ENCODE measurements at places on chromosomes 5 and 9.

- no peak for DNase-seq
Measured at GRCh38 chr9:13228431-13228830, 51.1 kb downstream of the MPDZ start.

- no peak for DNase-seq
Measured at GRCh38 chr5:139759219-139759721, 36.3 kb upstream of the PSD2 start.

- no peak for DNase-seq
Measured at GRCh38 chr5:143433670-143434069, 30.2 kb upstream of the NR3C1 start.

GRCh38 chr5:147406636-147407035 lies 103.2 kb downstream of the DPYSL3 start:
- no peak for DNase-seq

DNA sequence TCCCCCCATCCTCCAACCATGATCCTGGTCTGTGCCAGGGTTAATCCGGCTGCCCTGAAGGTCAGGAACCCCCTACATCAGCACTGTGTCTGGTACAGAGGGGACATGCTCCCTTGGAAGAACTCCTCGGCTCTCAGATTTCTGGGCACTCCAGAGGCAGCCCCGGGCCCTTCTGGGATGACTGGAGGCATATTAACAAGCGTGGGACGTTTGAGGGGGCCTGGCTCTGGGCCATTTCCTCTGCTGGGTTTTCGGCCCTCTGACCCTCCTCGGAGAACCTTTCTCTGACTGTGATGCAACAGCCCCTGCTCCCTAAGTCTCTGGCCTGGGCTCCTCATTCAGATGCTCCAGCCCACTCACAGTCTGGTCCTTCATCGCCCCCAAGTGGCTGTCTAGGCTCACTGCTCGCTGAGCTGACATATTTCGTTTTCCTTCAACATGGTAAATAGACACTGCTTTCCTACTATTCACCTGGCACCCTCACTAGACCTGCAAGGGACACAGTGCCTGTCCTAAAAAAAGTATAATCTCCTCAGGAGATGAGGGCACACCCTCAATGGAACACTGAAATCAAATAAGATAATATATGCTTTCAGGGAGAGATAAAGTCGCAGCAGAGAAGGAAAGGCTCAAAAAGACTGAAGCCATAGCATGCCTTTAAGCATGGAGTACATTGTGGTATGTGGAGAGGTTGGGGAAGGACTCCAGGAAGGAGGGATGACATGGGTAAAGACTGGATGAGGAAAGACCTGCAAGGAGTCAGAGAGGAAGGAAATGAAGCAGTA lies 404.7 kb upstream of the TRPC7 start:
- peak; percentile 7 for DNase-seq

DNA sequence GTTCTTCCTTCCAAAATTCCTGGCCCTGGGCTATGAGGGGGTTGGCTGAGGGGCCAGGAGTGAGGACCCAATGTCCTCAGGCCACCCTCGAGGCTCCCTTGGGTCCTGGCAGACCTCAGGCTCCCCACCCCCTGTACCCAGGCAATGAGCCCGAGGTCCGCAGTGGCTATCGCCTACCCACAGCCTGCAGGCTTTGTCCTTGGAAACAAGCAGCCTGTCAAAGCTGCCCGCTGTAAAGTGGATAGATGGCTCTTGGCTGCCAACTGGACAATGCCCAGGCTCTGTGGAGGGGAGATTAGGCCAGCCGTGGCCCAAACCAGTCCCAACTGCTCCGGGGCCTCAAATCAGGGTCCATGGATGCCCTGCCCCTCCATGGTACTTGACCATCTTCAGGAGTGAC lies 2.2 kb upstream of the ADGRD2 start:
- no peak for DNase-seq

DNA sequence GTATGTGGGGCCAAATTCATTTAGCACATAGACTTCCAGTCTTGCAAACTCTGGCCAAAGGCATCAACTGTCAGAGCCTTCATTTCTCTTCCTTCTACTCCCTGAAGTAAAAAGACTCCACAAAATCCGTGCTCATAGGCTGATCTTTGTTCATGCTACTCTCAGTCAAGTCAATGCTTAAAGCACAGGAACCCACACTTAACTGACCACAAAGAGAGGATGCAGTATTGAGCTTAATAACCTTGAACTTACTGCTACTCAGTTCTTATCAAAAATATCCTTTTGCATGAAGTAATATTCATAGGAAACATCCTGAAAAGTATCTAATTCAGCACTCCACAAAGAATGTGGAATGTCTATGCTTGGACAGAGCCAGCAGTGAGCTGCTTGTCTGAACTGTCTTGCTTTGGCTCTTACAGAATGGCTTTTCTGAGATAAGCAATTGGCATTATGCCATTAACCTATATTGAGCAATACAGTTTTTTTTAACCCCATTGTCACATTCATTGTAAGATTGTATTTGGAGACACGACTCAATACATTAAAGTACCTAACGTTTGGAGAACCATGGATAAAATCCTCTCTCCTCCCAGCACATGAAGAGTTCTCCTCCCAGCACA lies 21.7 kb downstream of the LPAR1 start:
- DNase-seq, result no peak

GRCh38 chr5:95605786-95606185 lies 14.1 kb upstream of the GPR150 start:
- DNase-seq, result no peak

DNA sequence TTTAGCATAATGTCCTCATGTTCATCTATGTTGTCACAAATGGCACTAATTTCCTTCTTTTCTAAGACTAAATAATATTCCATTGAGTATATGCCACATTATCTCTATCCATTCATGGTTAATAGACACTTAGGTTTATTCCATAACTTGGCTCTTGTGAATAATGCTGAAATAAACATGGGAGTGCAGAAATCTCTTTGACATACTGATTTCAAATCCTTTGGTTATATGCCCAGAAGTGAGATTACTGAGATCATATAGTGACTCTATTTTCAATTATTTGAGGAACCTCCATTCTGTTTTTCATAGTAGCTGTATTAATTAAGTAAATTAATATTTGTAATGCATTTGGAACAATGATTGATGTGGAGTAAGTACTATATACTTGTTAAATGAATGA lies 13.0 kb downstream of the SMIM3 start:
- DNase-seq, result no peak

GRCh38 chr5:95862671-95863382 lies 40.3 kb upstream of the GLRX start:
- no peak for DNase-seq

GRCh38 chr9:133341369-133342068 lies 5.5 kb upstream of the SURF6 start:
- no peak for DNase-seq

GRCh38 chr5:169563369-169563768 lies 20.2 kb upstream of the SPDL1 start:
- DNase-seq, result no peak

DNA sequence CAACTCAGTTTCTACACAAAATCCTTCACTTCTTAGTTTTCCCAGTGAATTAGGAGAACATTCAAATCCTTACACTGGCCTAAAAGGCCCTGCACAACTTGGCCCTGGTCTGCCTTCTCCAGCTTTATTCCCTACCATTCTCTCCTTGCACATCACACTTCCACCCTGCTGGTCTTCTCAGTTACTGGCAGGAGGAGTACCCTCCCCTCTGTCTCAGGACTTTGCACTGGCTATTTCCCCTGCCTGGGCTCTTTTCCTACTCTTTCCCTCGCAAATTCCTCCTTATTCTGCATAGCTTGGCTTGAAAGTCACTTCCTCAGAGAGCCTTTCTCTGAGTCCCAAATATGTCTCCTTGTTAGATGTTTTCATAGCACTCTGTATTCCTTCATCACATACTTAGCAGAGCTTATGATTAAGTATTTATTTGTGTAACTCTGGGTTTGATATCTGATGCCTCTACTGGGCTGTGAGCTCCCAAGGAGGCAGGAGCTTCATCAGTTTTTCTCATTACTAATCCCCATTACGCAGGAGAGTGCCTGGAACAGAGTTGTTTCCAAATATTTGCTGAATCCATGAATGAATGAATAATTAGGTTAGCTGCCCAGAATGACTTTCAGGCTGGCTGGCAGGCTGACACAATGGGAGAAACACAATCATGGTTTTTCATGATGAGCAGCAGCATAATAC lies 159.8 kb upstream of the KLF9 start:
- DNase-seq, result no peak

DNA sequence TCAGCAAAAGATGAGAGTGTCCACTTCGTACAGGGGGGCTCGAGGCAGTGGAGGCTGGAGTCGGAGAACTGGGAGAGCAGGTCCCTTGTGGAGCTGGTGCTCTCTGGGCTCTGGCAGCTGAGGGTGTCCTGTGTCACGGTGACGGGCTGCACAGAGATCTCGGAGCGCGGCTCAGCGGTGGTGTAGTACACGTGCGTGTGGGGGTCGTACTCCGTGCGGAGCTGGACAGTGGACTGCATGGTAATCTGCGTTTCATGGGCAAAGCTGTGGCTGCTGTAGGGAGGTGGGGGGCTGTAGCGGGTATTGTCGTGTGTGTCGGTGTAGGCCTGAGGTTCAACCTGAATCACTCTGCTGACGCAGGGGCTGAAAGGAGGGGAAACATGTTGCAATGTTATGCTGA lies 48.0 kb downstream of the PTCH1 start:
- DNase-seq, result no peak

DNA sequence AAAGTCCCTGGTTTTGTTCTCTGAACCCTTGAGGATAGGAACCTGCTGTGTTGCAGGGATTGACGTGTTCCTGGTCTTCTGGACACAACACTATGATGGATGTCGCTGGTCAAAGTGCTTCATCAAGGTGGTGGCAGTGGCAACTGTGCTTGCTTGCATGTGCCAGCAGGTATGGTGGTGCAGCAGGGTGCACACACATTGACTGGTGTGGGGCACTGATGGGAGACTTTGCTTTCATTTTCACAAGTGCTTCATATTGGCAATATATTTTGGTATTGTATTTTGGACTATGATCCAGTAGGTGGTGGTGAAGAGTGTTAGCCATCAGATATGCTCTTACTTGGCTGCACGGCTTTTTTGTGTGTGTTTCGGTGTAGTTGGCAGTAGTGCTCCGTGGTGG lies 479.8 kb upstream of the CTNND2 start:
- DNase-seq, result no peak

DNA sequence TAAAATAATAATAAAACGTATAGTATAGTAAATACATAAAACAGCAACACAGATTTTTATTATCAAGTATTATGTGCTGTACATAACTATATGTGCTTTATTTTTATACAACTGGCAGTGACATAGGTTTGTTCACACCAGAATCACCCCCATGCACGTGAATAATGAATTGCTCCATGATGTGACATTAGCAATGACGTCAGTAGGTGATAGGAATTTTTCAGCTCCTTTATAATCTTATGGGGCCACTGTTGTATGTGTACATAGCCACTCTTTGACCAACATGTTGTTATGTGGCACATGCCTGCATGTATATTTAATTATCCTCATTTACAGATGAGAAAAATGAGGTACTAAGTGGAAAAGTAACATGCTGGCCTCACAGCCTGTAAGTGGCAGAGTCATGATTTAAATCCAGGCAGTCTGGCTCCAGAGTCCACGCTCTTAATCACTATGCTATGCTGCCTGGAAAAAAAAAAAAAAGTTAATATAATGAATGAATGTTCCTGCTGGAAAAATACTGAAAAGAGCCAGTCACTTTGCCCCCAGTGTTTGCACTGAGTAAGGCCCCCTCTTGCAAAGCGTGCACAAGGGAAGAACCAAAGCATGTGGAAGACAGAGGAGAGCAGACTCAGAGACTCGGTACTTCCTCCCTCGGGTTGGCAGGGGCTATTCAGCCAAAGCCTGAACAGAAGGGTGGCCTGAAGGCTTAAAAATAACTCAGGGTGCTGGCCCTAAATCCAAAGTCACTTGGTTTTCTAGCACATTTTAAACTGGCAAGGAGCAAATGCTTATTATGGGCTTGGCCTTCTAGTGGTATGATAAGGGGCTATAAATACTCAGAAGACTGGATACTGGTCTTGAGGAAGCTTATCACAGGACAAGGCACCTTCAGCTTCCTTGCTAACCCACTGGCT lies 206.8 kb downstream of the GLIS3 start:
- no peak for DNase-seq

- DNase-seq, result no peak
Measured at GRCh38 chr9:103700195-103700962, 393.7 kb upstream of the SMC2 start.

GRCh38 chr9:106897236-106897635 lies 34.3 kb downstream of the ZNF462 start:
- no peak for DNase-seq

DNA sequence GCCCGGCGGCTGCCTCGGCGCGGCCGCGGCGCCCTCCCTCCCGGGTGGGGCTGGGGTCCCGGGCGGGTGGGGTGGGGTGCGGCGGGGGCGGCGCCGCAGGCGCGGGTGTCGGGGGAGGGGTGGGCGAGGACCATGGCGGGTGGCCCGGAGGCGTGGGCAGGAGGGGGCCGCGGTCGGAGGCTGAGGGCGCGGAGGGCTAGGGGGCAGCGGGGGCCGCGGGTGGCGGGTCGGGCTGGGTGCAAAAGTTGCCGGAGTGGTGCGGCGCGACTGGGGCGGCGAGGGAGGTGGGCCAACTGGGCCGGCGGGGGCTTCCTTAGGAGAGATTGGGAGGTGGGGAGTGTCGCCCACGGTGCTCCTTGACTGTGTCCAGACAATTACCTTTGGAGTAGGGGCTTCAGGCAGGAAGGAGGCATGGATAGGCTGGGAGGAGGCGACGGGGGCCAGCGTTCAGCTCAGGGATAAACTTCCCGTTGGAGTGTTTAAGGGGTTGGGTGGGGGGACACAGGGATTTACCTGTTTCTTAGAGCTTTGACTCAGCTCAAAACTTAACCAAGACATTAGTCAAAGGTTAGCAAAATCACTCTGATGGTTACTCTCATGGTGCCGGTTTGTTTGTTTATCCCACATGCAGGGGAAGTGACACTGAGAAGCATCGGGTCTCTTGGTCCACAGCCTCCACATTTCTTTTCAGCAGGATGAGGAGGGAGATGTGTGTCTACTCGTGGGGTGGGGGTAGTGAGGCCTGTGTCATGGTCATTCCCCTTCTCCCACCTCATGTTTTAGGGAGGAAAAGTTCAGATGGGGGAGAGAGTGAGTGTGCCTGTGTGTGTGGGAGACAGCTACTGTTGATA lies 859 bp downstream of the CSNK1G3 start:
- no peak for DNase-seq

DNA sequence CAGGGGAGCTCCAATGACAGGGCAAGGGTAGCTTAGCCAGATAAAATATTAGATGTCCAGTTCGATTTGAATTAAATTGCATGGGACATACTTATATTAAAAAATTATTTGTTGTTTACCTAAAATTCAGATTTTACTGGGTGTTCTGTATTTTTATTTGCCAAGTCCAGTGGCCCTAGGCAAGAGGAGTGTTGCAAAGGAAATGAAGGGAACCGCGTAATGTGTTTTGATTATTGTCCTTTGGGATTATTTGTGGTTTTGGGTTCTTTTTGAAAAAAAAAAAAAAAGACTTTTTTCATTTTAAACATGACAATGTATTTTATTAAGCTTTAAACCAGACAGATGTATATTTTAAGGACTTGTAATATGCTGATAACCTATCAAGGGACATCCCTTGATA lies 179.3 kb downstream of the C9orf152 start:
- DNase-seq, result no peak

- peak; percentile 8 for DNase-seq
Measured at GRCh38 chr5:140239939-140240700, 62.8 kb downstream of the PFDN1 start.

Measured in NCI-H1930 (cell line).